ENCODE measurements at places on chromosomes 12 and 14.

GRCh38 chr12:46557539-46558373 is 185.2 kb upstream of the SLC38A2 start:
- DNase-seq, result no peak

- DNase-seq, result peak; percentile 81
Measured at GRCh38 chr12:102958073-102958829, 777 bp downstream of the ASCL1 start.

DNA sequence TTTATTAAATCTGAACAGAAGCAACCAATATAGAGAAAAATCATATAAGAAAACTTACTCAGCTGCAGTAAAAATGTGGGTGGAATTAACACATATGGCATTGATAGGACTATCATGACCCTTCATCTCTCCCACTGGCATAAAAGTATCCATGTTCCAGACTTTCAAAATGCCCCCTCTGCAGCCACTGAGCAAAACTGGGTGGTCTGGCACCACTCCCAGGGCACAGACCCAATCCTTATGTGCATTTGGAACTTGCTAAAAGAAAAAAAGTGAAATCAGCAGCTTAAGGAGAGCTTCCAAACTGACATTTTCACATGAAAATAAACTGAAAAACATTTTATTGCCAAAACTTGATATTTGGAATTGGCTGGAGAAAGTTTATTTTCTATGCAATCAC is 141.5 kb downstream of the KIF21A start:
- no peak for DNase-seq

GRCh38 chr12:27733052-27733656 is 22.5 kb downstream of the MRPS35 start:
- DNase-seq, result no peak

GRCh38 chr12:7460375-7461259 is 16.7 kb upstream of the CD163L1 start:
- DNase-seq, result peak; percentile 59

GRCh38 chr12:124520265-124520701 is 47.1 kb downstream of the NCOR2 start:
- no peak for DNase-seq

DNA sequence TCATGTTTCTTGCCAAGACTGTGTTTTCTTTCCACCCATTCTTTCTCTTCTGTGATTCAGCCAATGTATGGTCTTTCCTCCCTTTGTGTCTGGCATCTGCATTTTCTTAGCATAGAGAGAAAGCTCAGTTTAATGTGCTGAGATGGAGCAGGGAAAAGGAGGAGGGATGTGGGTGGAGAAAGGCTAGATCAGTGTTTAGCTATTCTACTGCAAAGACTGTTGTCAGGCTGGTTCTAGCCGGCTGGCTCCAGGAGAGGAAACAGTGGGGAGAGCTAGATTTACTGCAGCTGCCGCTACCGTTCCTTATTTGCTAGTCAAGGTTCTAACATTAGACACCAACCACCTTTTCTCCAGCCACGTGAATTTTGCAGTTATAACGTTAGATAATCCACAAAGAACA is 5.2 kb upstream of the RIMKLB start:
- DNase-seq, result peak; percentile 55

Measured in neuronal stem cell (in vitro differentiated cells).